Glomerular endothelial cell (primary cell): ENCODE measurements at places on chromosomes 3 and 15. TPM values are rescaled to one million over a fixed set of nuclear protein-coding genes. Genes with fewer than 3 reads are reported as not detected.
A peak's percentile ranks its signal among the peaks of the same experiment; 100 is the strongest.

The DGKG gene
- 3.8 and 4.4 TPM in 2 replicates for total RNA-seq

The RAB27A gene
- 9.6 and 12.4 TPM in 2 replicates for total RNA-seq

The GOLGA6B gene
- total RNA-seq, result not detected in 2 replicates

The IMPG2 gene
- total RNA-seq, result 0.34 and 0.99 TPM in 2 replicates

The MST1R gene
- total RNA-seq, result 0.10 and 0.18 TPM in 2 replicates

The EXD1 gene
- 0.53 TPM in 1 of 2 replicates, not detected in the other for total RNA-seq

The MANF gene
- total RNA-seq, result 114 and 115 TPM in 2 replicates

The LRRK1 gene
- 11.2 and 14.7 TPM in 2 replicates for total RNA-seq

The FXR1 gene
- 136 and 158 TPM in 2 replicates for total RNA-seq

The GHRL gene
- total RNA-seq, result not detected in 2 replicates

- DNase-seq, result no peak
Observed at GRCh38 chr3:43919029-43919428, 228.3 kb downstream of the ABHD5 start.

DNA sequence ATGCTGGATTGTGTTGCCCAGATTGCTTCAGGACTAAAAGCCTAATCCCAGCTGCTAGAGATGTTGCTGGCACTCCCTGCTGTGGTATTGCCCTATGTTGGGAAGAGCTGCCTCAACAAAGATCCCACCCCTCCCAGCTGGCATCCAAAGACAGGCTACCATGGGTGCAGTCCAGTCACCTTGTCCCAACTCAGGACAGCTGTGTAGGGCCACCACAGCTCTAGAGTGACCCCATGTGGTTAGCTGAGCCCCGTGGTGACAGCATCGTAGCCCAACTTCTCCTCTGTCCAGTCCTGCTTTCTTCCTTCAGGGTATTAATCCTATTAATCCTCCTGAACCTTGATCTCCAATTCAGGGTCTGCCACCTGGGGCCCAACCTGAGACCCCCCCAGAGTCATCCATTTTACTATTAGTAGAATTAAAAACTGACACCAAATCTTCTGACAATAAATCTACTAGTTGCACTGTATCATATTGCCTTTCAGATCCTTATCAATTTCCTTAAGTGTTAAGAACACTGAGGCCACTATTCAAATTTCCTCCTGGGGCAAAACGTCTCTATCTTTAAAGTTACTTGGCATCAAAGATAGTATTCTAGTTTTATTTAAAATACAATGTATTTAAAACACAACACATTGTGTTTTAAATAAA, 83.5 kb downstream of the AQP9 start:
- no peak for DNase-seq

- DNase-seq, result no peak
Observed at GRCh38 chr15:79874242-79874641, 22.6 kb downstream of the MTHFS start.

- DNase-seq, result no peak
Observed at GRCh38 chr3:115038817-115039216, 108.3 kb downstream of the ZBTB20 start.

- DNase-seq, result no peak
Observed at GRCh38 chr3:69695443-69695842, 43.8 kb upstream of the MITF start.

- no peak for DNase-seq
Observed at GRCh38 chr3:65587650-65588439, 450.9 kb downstream of the MAGI1 start.

- DNase-seq, result no peak
Observed at GRCh38 chr15:62888623-62889022, 153.9 kb upstream of the TPM1 start.

DNA sequence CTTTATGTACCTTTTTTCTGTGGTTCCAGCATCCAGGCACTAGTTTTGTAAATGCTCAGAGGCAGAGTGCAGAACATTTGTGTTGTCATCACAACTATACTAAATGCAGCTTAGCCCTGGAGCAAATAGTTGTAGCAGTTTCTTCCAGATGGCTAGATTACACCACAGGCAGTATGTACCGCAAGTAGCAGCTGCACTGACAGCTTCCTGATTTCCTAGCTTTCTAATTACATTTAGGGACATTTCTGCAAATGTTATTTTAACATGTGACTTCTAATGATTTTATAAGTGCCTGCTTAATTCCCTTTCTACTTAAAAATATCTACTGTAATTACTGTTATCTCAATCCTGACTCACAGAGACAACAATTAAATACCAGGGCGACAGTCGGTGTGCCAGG, 106.5 kb downstream of the NR2E3 start:
- DNase-seq, result no peak

DNA sequence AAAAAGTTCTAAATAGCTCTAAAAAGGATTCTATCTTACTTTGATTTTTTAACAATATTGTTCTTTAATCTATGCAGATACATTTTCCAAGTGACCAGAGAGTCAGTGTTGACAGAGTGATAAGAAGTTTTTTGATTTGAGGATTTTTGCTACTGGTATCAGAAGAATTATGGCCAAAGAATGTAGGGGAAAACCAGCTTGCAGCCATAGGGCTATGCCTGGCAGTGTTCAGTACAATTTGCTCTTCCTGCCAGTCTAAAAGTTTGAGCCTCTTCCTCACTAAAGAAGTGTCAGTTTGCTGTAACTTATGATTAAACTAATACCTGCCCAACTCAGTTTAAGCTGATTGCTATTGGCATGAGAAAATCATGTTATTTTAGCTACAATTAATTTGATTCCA, 35.3 kb upstream of the FSIP1 start:
- no peak for DNase-seq

DNA sequence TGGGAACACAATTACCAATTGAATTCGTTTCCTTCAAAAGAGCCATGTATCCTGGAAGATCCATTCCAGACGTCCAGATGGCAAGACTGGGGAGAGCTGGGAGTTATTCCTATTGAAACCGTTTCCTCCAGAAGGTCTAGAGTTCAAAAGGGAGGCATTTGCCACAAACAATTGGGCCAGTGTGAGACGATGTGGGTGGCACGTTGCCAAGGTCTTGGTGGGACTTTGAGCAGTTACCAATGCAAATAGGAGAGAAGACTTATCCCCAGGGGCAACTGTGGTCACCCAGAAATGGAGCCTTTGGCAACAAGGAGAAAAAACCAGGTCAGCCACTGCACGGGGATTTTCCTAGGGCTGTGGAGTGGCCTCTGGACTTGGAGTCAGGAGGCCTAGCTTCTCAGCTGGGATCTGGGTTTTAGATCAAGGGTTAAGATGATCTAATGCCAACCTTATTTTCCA, 29.6 kb upstream of the TLE3 start:
- DNase-seq, result peak; percentile 75

DNA sequence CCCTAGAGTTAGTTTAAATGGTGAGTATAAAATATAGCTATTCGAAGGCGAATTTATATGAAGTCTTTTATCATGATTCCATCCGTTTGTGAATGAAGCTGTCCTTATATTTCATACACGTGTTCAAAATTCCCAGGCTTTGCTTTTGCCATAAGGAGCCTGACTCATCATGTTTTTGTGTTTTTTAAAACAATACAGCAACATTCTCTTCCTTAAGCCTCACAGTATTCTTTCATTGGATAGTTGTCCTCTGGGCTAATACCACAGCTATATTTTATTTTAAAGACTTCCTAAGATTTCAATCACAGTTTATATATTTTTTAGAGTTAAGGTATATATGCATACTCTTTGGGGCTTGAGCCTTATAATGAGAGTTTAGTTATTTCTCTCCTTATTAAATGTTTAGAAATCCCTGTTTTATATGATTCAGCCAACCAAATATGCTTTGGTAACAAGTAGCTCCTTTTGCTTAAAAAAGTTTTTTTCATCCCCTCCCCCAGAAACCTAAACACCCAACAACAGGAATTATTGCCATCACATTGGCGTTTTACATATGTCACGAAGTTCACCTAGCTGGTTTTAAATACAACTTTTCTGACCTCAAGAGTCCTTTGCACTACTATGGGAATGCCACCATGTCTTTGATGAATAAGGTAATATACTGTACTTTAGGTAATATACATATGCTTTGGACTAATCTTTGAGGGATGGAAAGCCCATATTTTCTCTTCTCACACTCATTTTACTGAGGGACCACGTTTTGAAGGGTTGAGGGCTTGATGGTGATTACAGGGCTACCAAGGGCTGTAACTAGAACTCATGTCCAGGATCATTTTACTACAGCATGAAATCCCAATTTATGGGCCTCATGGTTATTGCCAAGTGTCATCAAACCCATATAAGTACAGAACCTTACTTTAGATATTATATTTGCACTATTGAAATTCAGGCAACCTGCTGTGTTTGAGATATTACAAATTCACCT, 28.5 kb downstream of the ST3GAL6 start:
- no peak for DNase-seq

GRCh38 chr3:65809641-65810150, 229.0 kb downstream of the MAGI1 start:
- no peak for DNase-seq

GRCh38 chr3:120039642-120040610, 54.3 kb downstream of the GSK3B start:
- no peak for DNase-seq

- no peak for DNase-seq
Observed at GRCh38 chr3:5458526-5458925, 271.0 kb downstream of the EDEM1 start.

DNA sequence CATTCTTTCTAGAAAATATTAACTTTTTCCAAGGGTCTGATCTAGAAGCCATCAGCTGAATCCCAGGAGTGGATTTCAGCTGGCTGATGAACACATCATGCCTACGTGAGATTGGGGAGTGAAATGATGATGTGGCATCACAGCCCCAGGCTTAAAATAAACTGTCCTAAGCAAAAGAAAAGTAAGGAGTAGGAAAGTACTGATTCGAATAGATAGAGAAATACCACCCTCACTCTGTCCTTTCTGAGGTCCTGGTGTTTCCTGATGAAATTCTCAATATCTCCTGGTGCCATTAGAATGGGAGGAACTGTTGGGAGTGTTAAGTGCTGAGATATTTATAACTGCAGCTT, 376.8 kb upstream of the SEMA6D start:
- no peak for DNase-seq

DNA sequence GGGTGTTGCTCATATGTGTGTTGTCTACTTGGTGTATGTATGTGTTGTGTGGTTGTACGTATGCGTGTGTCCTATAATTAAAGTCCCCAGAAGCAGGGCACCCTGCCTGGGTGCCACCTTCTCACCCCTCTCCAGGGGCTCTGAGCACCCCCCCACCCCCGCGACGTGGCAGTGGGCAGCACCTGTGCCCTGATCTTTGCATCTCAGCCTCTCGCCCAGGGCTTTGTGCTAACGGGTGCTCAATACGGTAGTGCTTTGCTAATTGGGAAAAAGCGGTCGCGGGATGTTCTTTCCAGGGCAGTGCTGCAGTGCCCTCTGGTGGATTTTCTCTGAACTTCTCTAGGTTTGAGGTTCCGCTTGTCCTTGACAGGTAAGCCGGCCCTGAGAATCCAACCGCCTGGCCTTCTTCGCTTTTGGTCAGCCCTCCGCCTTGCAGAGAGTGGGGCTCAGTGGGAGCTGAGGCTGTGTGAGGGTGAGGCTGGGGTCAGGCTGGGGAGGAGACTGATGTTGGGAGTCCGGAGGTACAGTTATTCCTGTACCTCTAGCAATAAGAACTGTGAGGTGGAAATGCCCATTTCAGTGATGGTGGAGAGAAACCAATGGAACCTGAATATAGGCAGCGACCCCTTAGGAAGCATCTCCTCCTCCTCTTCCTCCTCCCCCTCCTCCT, 17.6 kb upstream of the EPHB3 start:
- DNase-seq, result no peak

DNA sequence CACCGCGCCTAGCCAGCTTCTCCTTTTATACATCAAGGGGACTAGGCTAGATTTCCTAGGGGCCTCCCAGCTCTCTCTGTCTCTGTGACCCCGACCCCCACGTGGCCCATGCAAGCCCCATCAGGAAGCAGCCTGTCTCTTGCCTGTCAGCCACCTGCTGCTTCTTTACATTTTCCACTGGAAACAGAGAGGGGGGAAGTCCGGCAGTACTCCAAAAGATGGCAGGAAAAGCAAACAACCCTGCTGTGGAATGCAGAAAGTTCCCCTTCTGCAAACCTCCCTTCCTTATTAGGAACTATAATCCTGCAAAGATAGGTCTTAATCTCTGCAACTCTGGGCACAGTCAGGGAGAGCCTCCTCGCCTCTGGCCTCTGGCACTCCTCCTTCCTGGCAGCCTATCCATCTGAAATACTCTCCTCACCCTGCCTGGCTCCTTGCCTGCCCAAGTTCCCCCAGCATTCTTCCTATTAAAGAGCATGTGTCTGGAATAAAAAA, 47.4 kb upstream of the HACD2 start:
- DNase-seq, result no peak

GRCh38 chr3:134008630-134009156, 21.0 kb downstream of the SLCO2A1 start:
- DNase-seq, result peak; percentile 79

DNA sequence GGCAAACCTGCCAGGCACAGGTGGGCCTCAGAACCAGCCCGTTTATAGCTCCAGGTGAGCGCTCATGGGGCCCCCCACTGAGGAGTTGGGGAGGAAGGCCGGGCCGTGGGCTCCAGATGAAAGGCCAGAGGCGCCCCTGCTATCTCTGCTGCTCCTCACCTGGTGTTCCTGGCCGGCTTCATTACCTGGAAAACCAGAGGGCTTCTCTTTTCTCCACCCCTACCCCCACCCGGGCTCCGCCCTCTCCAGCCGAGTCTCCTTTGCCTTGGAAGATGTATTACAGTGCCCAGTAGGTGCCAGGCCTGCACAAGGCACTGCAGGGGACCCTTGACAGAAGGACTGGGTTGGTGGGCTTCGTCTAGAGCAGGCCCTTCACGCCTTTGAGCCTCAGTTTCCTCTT, 111.4 kb downstream of the WNT7A start:
- DNase-seq, result no peak

DNA sequence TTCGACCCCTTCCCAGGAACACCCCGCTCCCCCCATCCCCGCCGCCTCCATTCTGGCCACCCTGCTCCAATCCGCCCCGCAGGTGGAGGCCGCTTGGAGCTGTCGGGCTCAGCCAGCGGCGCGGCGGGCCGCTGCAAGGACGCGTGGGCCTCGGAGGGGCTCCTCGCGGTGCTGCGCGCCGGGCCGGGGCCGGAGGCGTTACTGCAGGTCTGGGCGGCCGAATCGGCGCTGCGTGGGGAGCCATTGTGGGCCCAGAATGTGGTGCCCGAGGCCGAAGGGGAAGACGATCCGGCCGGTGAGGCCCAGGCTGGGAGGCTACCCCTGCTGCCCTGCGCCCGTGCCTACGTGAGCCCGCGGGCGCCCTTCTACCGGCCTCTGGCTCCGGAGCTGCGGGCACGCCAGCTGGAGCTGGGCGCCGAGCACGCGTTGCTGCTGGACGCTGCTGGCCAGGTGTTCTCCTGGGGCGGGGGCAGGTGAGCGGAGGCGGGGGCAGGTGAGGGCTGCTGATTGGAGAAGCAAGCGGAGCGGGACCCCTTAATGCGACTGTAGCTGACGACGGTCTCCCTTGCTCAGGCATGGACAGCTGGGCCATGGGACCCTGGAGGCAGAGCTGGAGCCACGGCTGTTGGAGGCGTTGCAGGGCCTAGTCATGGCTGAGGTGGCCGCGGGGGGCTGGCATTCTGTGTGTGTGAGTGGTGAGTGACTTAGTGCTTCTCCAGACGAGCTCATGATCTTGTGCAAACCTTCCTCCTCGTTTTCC, 2.5 kb downstream of the RCCD1 start:
- DNase-seq, result no peak
